T follicular helper cell (primary cell): ENCODE measurements at places on chromosomes 6 and 20.

GRCh38 chr6:20202699-20203302 is 9.5 kb downstream of the MBOAT1 start:
- no peak for DNase-seq

DNA sequence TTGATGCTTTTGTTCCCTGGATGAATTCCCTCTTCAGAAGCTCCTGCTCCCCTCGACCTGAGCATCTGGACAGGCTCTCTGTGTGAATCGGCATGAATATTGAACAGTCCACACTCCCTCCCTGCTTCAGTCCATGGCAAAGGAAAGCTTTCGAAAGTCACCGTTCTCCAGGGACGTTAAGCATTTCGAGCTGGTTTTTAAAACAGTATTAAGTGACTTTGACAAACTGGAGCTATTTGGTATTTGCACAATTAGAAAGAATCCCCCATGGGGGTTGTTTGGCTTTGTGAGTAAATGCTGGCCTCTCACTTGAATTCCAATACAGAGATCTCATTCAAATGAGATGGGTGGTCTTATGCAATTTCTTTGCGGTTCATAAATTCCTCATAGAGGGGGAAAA is 85.3 kb upstream of the TIAM2 start:
- DNase-seq = no peak

DNA sequence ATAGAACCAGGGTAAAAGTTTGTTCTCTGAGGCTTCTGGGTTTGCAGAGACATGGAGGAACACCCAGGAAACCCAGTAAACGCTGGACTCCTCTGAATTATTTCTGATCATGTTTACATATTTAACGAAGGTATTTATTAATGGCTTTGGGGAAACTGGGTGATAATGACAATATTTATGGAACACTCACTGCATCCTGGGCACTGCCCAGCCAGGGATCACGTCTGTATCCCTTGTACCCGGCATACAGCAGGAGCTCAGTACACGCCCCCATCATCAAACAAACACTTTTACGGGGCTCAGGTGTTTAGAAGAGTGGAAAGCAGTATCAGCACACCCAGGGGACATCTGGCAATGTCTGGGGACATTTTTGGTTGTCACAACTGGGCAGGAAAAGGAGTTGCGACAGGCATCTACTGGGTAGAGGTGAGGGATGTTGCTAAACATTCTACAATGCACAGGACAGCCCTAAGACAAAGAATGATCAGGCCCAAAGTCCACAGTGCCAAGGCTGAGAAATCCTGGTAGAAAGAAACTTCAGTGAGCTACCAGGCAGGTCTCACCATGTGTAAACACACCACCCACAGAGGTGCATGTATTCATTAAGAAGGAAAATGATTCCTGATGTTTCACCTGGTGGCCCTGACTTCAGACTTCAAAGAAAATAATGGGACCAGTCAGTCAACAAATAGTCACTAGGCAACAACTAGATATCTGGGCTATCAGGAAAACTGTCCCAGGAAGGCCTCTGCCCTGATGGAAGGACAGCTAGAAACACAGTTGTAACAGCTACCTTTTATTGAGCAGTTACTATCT is 35.3 kb downstream of the ZMYND8 start:
- no peak for DNase-seq

DNA sequence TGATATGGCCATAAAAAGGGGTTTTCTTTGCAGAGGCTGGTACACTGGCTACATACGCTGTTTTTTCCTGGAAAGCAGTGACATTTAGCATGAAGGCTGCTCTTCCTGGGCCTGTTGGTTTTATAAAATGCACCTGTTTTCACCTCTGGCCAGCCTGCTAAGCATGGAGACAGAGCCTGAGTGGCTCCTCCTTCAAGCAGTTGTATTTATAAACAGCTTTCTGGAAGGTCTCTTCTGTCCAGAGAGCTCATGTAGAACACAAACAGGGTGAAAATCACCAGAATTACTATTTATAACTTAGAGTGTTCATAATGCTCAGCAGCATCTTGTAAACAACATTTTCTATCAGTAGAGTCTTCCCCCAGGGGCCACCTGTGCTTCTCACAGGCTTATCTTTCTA is 109.0 kb downstream of the FOXO3 start:
- DNase-seq = no peak

GRCh38 chr6:56328728-56329090 is 81.3 kb upstream of the COL21A1 start:
- DNase-seq = no peak

- DNase-seq = no peak
These were observed 139.5 kb upstream of the AGPAT4 start for GRCh38 chr6:161413355-161413771.

DNA sequence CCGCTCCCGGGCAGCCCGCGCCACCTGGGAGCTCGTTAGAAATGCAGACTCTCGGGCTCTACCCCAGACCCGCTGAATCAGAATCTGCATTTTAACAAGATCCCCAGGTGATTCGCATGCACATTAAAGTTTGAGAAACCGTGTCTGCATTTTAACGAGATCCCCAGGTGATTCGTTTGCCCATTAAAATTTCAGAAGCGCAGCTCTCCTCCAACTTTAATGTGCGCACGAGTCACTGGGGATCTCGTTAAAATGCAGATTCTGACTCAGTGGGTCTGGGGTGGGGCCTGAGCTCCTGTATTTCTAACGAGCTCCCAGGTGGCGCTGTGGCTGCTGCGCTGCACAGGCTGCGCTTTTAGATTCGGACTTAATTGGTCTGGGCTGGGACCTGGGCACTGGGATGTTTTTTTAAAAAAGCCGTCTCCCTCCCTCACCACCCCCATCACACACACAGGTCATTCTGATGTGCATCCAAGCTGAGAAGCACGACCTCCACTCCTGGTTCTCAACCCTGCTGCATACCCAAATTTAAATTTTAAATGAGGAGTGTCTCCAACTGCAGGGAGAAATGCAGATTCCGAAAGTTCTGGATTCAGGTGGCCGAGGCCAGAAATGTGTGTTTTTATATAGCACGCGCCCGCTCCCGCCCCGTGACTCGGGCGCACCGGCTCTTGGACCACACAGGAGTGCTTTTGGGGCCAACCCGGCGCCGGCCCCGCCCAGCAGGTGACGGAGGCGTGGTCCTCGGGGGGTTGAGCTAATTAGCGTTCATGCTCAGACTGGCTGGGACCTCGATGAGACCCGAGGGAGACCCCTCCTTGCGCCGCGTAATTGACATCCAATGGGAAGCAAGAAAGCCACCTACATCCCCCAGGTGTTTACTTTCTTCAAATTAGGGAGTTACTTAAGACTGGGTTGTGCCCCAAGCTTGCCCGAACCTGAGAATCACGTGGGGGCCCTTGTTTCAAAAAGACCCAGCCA is 85.8 kb downstream of the ZFP64 start:
- DNase-seq = no peak

- no peak for DNase-seq
These were observed 643 bp downstream of the SLA2 start for GRCh38 chr20:36645353-36645752.

DNA sequence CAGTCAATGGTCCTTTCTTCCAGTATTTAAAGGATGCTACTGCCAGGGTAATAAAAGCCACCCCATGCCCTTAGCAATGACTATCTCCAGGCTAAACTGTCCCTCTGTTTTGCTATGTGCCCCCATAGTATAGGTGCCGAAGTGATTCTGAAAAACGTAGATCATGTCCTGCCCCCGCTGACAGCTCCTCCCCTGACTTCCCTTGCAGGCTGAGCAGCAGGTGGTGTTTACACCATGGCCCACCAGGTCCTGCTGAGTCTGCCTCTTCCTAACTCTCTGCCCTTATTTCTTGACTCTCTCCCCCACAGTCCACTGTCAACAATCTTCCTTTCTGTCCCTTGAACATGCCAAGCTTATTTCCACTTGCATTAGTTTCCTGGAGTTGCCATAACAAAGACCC is 352.5 kb upstream of the TSHZ2 start:
- no peak for DNase-seq

GRCh38 chr20:42613076-42613475 is 576.6 kb downstream of the PTPRT start:
- no peak for DNase-seq

GRCh38 chr6:34709386-34709785 is 12.8 kb upstream of the ILRUN start:
- DNase-seq = no peak

GRCh38 chr6:17988422-17988944 is 1.0 kb upstream of the KIF13A start:
- no peak for DNase-seq

- DNase-seq = no peak
These were observed 108.0 kb upstream of the FAM184A start for GRCh38 chr6:119186490-119186889.

DNA sequence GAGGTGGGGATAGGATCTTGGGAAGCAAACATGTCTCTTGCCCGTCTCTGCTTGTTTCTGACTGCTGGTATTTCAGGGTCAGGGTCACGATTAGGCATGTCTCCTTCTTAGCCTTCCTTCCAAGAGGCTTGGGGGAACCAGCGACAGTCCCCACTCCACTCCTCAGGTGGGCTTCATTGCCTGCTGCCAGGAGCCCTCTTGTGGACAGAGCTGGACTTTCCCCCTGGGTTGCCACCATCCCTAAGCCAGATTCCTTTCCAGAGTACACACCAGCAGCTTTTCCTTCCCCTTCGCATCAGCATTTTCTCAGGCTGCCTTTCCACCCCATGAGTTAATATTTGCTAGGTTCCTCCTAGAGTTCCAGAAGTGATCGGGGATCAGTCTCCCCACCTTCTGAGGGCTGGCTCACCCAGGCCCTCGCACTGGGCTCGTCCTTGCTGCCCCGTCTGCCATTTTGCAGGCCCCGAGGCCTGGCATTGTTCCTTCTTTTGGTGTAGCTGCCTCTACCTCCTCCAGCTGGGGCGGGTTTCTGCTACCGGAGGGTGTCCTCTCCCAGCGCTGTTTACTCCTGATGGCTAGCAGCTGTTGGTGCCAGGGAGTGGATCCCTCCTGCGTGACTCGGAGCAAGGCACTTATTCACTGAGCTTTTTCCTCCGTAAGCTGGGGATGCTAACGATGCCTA is 8.8 kb upstream of the C20orf144 start:
- no peak for DNase-seq

DNA sequence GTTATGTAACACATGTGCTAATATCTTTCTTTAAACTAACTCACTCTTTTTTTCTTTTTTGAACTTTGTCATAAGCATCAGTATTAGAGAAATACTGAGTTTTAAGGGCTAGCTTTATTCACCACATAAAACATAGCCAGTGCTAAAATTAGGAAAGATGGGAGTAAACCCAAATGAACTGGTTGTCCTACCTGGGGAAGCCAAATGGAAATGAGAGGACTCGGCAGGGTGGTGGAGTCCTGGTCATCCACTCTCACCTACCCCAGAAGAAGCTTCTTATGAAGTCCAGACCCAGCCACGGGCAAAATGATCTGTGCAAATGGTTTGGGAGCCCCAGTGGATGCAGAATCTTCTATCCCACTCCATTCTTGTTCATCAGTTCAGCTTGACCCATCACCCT is 56.1 kb downstream of the MDGA1 start:
- DNase-seq = no peak

DNA sequence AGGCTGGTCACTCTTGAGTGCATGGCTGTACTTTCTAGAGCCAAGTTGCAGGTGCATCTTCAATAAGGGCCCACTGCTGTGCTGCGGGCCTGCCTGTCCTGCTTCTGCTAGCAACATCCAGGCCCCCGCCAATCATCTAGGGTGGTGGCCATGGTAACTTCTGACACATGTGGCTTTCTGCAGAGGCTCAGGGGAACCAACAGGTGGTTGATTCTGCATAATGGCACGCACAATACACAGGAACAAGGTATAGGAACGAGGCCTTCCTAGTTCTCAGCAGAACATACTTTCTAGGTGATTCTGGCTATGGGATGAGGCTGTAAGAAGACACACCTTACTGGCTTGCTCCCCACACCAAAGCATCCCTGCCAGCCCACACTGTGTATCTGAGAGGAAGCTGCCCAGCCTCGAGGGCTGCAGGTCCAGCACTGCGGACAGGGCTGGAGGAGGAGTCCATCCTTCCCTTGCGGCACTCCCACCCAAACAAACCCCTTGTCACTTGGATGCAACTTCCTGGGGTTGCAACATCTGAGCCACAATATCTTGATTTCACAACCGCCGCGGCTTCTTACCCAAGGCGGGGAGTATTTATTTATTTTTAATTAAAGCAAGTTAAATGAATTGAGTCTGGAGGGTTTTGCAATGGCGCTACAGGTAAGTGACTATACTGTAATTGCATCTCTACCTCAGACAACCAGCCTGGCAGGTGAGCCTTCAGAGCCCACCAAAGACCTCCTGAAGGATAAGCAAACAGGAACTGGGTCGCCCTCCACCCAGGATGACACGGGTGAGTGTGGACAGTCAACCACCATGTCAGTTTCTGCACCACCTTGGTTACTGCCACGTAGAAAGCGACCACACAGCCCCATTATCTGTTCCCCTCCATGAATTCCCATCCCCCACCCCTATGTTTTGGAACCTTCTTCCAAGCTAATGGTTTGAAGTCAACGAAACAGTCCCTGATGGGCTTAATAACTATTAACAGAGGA is 49.6 kb downstream of the SULF2 start:
- no peak for DNase-seq

- no peak for DNase-seq
These were observed 26.2 kb downstream of the PHACTR3 start for GRCh38 chr20:59630526-59630925.

DNA sequence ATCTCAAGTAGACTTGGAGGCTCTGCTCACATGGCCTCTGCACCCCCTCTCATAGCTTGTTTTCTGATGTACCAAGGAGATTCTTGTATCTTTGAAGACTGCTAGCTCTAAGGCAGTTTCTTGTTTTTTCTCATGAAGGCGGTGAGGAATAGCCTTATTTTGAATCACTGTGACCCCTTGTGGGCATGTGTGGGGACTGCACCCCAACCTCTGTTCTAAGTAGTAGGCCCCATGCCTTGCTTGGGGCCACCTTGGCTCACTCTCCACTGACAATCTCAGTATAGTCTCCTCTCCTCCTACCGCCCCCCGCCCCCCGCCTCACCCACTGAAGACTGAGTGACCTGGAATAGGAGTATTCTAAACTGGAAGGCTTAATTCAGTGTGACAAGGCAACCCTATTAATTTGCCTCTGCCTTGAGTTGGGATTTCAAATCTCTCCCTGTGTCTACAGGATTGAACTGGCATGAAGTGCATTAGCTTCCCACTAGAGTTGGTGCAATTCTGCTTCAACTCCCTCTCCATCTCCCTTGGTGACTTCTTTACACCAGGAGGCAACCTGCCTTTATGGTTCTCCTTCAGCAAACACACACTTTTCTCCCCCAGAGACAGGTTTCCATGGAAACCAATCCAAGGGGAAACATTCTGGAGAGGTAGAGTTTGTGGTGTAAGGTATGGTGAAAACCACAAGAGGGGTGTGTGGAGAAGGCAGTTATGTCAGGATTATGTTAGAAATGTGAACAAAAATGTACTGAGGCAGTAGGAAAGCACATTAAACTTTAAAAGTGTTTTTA is 75.4 kb upstream of the ECI2 start:
- DNase-seq = peak; percentile 35

GRCh38 chr6:117906958-117907600 is at the start of gene SLC35F1:
SLC35F1 (plus strand) TSS chr6:117907264.
- DNase-seq = no peak

DNA sequence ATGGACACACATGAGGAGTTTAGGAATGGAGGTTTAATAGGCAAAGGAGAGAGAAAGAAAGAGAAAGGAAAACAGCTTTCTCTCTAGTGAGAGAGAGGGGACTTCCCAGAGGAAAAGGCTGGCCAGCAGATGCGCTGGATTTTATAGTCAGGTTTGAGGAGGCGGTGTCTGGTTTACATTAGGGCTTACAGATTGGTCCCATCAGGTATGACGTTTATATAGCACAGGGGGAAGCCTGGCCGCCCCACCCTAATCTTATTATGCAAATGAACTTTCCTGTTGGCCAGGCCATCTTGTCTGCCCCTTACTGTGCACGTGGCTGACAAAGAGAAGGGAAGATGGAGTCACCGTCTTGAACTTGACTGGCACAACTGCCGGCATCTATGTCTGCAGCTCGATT is 86.6 kb upstream of the QKI start:
- DNase-seq = no peak
